Activated CD4-positive, alpha-beta T cell treated with anti-CD3 and anti-CD28 coated beads for 24 hours (primary cell): ENCODE measurements at places on chromosomes 6 and 20.

GRCh38 chr6:35547676-35548075 lies 35.0 kb upstream of the TULP1 start:
- DNase-seq, result no peak

GRCh38 chr6:81144346-81144745 lies 608.1 kb downstream of the TENT5A start:
- DNase-seq, result no peak

- no peak for DNase-seq
Measured at GRCh38 chr6:105482227-105482844, 79.5 kb upstream of the PREP start.

DNA sequence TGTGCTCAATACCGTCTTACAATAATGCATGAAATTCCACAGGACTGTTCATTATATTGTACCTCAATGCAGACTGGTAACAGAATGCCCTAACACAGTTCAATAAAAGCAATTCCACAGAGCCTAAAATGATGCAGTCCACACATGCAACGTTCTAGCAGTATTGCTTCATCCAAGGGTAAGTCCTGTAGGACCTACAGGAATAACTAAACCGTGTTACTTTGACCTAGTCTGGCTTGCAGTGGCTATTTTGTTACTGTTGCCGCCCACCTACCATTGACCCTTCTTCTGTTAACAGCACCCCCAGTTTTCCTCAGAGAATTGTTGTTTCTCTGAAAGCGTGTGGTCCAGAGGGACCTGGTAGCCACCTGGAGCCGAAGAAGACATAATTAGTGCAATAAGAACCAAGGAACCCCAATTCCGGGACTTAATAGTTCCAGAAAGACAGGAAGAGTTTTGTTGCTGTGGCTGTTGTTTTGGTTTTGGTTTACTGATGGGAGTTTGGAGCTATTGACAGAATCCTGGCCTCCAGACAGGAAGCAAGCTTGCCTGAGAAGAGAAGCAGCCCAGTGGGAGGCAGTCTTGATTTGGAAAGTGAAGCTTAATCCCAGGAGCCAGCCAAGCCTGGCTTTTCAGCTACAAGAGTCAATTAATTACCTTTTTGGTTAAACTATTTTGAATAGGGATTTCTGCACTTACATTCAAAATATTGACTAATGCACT lies 91.3 kb downstream of the FRK start:
- DNase-seq, result no peak

DNA sequence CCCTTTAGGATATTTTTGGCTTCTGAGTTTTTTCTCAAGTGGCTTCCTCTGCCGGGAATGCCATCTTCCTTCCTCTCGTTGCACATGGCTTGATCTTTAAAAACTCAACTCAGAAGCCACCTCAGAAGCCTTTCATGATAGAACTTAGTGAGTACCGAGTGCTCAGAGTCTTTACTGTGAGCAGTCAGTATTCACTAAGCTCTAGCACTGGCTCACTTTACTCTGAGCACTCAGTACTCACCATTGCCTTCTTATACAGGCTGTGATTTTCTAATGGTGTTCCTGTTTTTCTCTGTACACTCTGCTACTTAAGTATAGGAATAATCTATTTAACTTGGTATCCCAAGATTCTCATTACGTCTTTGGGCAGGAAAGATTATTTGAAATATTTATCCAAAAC lies 116.2 kb downstream of the PFDN4 start:
- DNase-seq, result no peak

DNA sequence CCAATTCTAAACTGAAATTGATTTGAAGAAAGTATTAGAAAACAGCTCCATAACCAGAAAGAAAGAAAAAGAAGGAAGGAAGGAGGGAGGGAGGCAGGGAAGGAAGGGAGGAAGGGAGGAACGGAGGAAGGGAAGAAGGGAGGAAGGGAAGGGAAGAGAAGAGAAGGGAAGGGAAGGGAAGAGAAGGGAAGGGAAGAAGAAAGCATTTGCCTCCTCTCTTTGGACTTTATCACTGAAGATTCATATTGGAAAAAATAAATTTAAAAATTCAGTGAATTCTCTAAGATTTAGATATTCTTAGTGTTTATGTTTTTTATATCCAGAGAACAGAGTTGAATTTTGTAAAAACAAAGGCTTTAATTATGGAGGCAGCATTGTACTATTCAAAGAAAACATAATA lies 68.5 kb upstream of the NXT1 start:
- no peak for DNase-seq

DNA sequence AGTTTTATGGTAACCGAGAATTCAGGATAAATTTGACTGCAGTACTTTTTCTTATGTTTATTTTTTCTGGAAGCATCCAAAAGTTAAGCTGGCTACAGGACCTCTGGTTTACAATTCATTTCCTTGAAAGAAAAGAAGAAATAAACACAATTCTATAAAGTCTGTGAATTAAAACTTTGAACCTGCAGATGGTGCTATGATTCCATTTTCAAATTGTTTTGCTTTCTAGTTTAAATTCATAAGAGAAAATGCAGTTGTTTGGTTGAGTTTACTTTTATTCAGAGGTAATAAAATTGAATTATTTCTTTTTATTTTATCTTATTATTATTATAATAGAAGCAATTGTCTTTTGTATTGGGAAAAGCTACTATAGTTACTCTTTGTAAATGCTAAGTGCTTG lies 1.8 kb upstream of the VIP start:
- no peak for DNase-seq

- no peak for DNase-seq
Measured at GRCh38 chr6:75484535-75484934, 9.1 kb downstream of the FILIP1 start.

DNA sequence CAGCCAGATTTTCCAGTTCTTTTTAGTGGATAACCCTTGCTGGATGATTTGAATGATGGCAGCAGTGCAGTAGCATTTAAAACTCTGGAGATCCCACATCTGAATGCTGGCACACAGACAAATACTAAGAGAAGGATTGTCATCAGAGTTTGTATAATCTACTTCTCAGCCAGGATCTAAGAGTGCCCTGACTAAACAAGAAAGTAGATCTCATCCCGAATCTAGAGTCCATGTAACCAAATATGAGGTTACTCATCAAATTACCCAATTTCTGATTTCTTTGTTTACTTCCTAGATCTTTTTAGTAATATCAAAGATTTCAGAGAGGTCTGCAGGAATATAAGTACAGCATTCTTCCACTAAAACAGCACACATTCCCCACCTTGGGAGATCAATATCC lies 7.8 kb downstream of the TMC2 start:
- DNase-seq, result no peak

GRCh38 chr6:158769234-158769770 lies 49.9 kb downstream of the EZR start:
- no peak for DNase-seq

GRCh38 chr6:10441655-10442009 lies 26.8 kb upstream of the TFAP2A start:
- DNase-seq, result no peak

GRCh38 chr20:2195614-2196013 lies 94.0 kb downstream of the STK35 start:
- DNase-seq, result no peak

DNA sequence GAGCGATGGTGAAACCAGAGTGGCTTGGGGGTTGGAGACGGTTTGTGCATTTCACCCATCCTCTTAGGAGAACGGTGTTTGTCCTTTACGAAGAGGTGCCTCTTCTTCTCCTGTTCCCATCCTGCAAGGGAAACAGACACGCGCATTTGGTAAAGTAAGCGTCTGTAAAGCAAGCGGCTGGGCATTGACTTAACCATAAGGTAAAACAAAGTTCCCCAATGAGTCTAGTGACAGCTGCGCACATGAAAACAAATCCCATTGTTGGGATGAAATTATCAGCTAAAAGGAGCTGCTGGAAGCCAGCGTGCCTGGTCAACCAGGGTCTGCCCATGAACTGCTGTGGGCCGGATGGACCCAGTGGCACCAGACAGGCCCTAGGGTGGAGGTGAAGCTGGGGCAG lies 5.8 kb downstream of the BHLHE23 start:
- DNase-seq, result no peak

DNA sequence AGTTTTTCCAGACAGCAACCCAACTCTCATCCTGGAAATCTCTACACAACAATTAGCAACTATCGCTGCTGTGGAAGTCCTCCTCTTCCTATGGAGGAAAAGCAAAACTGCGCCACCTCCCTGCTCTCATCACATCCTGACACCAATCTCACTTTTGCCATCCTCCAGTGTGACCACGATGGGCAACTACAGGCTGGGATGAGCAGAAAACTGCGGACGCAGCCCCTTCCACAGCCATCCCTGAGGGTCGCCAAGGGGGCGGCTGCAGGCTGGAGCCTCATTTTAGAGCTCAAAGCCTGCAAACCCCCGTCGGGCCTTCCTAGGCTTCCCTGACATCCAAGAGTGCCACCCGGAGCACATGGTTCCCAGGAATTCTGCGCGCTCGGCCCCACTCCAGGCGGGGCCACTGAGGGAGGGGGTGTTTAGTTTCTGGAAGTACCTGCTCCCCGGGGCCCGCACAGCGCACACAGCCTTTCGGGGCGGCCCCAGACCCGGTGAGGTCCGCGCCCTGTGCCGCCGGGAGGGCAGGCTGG lies 1.2 kb downstream of the TCFL5 start:
- no peak for DNase-seq

GRCh38 chr20:36543184-36544133 lies 2.1 kb downstream of the MYL9 start:
- DNase-seq, result no peak

DNA sequence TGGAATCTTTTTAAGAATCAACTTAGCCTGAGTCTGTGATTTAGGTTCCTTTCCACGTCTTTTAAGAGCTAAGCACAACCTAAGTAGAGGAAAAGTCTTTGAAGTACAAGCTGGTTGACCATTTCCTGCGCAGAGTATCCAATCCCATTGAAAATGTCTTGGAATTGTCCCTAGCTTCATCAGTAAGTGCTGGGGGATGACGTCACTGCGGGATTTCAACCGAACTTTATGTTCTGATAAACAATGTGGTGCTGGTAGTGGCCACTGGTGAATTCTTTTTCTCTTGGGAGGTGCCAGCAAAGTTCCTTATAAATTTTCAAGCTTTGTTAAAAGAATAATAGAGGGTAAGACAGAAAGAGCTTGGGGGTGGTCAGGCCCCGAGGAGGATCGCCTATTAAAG lies 69.2 kb downstream of the PDE7B start:
- DNase-seq, result no peak

GRCh38 chr6:117933471-117933870 lies 26.4 kb downstream of the SLC35F1 start:
- no peak for DNase-seq

DNA sequence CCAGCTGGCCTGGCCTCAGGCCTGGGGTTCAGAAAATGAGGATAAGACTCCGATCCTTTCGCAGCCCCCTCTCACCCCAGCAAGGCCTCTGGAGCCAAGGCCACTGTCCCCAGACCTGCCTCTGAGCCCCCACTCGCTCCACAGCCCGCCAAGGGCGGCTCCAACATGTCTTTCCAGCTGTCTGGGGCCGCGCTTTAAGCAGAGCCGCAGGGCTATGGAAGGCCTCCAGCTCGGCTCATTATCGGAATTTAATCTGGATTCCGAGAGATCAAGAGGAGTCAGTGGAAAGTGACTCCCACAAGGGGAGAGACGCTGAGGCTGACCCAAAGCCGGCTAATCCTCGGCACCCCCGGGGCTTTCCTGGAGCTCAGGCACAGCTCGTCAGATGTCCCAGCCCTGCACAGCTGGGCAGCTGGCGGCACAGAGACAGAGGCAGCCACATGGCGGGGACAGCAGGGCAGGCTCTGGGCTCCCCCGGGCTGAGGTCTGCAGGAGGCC lies 41.8 kb downstream of the BMP7 start:
- DNase-seq, result no peak

DNA sequence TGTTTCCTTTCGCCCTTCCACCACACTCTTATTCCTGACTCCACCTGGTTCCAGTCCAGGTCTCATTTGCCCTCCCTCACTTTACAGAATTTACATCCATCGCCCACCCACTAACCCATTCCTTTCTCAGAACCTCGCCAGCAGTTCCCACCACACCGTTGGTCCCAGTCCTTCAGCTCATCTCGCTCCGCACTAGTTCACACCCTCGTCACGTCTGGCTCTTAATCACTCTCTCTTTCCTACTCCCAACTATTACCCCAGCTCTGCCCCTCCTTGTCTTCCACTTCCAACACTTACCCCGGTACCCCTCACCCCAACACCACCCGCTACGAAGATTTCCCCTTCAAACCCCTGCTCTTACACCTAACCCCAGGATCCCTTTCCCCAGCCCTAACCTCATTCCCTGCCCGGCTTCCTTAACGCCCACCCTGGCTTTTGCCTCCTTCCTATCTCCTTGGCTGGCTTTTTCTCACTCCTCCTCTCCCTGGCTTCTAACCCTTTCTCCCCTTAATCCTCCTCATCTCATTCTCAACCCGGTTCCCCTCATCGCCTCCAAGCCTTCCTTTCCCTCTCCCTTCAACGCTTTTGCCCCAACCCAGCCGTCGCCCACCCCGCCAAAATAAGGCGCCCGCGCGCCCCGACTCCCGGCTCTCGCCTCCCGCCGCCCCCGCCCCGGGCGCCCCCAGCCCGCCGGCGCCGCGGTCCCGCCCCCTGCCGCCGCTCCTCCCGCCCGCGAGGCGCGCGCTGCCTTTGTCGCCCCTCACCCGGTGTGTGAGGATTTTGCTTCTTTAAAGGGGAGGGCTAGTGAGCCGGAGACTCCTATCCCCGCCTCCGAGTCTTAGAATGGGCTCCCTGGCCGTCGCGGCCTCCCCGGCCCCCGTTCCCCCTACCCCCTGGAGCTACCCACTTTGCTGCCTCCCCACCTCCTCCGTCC lies 542 bp downstream of the USP49 start:
- peak; percentile 8 for DNase-seq

DNA sequence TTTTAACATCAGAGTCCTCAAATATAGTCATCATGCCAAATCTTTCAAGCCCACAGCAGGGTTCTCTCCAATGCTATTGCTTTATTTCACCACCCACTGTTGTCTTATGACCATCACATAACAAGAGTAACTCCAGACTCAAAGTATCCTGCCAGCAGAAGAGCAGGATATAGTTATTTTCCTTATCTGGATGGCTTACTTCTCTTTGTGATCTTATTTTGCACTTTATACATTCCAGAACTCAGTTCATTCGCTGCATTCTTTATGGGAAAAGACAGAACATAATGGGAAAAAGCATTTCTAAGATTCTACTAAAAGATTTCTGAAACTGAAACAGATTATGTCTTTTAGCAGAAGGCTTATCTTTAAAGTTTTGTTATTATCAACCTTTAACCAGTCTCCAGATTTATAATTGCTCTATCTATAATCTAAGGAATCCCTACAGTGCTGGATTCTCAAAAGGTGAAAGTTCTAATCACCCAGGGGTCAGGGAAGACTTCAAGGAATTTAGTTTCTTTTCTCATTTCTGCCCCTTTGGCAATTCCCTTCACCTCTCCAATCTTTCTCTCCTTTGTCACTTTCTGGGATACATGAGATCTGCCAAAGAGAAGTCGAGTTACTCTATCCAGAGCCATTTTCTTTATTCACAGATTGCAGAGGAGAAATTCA lies 190.4 kb downstream of the TPBG start:
- DNase-seq, result no peak

- DNase-seq, result no peak
Measured at GRCh38 chr6:70421509-70421908, 8.2 kb downstream of the FAM135A start.

- DNase-seq, result no peak
Measured at GRCh38 chr6:29705389-29706231, 17.6 kb upstream of the HLA-F start.
